ENCODE measurements at places on chromosomes 2 and 18.

- no peak for DNase-seq
These were observed 11.1 kb downstream of the OTOF start for GRCh38 chr2:26466662-26467310.

DNA sequence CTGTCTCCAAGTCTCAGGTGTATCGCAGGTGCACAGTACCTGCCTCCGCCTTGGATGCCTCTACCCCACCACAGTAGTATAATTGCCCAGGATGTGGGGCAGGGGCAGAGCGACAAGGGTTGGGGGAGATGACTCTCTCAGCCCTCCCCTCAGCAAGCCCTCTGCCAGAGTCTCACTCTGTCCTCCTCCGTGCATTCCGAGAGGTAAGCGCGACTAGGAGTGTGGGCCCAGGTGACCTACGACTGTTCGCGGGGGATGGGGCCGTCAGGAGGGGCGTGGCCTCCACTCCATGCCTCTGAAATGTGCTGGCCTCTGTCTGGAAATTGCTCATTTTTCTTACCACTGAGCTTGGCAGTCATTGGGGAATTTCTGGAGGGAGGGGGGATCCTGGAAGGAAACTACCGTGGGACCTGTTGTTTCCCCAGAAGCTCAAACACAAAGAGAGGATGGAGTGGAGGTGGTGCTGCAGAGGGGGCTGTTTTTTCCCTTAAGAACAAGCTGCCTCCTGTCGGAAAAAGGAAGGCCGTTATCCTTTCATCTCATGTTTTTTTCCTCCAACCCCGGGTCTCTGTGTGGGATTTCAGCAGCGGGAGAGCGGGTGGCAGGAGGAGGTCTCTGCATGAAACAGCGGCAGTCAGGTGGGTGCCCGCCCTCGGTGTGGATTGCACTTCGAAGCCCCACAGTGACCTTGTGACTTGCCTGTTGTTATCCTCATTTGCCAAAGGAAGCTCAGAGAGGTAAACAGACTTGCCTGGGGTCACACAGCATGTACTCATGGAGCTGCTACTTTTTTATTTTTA is 13.0 kb upstream of the RALB start:
- DNase-seq = peak; percentile 42

- no peak for DNase-seq
These were observed 22.8 kb upstream of the NT5C1B start for GRCh38 chr2:18612133-18612532.

- DNase-seq = no peak
These were observed 367.0 kb upstream of the RAB12 start for GRCh38 chr18:8242151-8242696.

DNA sequence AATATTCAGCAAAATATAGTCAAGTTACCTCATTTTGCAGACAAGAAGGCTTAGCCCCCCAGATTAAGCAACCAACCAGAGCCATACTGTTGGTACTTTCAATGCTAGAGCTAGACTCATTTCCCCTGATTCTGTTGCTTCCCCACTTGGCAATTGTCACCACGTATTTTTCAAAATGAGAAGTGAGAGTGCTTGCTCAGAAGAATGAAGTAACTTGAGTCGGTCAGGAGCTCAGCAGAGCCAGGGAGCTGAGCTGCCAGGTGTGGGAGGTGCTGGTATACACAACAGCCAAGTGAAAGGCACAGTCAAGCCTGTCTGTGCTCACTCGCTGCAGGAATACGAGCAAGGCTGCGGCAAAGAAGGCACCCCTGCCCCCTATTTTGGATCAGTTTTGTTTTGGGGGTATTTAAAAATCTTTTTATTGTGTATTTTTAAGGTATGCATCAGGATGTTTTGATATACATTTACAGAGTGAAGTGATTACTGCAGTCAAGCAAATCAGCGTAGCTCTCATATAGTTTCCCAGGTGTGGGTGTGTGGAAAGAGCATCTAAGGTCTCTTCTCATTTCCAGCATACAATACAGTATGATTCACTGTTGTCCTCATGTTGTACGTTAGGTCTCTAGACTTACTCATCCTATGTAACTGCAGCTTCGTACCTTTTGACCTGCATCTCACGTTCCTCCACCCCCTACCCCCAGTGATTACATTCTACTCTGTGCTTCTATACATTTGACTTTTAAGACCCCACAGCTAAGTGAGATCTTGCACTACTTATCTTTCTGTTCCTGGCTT is 62.4 kb downstream of the MRPS9 start:
- no peak for DNase-seq

GRCh38 chr2:180291552-180292421 is 284.7 kb upstream of the CWC22 start:
- no peak for DNase-seq

DNA sequence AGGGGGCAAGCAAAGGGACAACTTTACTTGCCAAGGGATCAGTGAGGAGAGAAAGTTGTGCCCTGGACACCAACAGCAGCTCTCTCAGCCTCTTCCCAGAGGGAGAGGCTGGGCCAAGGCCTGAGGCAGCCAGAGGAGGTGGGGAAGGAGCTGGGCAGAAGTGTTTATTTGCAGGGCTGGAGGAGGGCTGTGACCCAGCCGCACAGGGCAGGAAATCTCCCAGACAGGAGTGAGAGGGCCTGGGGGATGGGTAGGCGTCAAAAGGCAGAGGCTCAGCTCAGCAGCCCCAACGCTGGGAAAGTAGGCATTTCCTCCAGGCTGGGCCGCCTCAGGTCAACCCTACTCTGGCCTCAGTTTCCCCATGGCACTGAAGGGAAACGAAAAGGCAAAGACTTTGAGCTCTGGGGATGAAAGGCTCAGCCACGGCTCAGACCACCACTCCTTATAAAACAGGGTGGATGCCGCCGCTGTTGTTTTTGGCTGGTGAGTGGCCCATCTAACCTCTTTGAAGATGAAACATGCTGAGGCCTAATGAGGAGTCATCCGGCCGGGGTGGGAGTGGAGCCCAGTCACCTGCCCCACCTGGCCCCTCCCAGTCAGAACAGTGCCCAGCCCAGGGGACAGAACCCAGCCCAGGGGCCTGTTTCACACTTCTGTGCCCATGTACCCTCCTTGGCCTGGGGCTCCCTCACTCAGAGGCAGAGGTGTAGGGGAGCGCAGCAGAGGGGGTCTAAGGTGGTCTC is 21.9 kb upstream of the SEMA4C start:
- DNase-seq = no peak

DNA sequence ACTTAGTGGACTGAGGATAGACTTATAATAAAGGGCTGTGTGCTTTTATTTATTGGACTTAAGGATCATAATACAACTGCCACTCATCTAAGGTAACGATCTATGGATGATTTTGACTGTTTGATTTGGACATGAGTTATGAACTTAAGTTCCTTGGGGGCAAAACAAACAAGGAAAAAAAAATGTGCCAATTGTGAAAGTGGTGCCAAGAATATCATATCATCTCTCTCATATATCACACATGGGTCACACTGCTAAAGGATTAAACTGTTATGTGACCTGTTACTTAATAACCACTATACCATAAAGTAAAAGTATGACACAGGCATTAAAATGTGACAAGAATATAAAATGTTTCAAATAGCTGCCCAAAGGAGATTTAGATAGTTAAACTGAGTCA is 886.3 kb downstream of the ERBB4 start:
- no peak for DNase-seq

GRCh38 chr2:20145497-20146193 is 79.3 kb downstream of the SDC1 start:
- DNase-seq = no peak

GRCh38 chr2:35503311-35503710 is 852.3 kb upstream of the CRIM1 start:
- no peak for DNase-seq

DNA sequence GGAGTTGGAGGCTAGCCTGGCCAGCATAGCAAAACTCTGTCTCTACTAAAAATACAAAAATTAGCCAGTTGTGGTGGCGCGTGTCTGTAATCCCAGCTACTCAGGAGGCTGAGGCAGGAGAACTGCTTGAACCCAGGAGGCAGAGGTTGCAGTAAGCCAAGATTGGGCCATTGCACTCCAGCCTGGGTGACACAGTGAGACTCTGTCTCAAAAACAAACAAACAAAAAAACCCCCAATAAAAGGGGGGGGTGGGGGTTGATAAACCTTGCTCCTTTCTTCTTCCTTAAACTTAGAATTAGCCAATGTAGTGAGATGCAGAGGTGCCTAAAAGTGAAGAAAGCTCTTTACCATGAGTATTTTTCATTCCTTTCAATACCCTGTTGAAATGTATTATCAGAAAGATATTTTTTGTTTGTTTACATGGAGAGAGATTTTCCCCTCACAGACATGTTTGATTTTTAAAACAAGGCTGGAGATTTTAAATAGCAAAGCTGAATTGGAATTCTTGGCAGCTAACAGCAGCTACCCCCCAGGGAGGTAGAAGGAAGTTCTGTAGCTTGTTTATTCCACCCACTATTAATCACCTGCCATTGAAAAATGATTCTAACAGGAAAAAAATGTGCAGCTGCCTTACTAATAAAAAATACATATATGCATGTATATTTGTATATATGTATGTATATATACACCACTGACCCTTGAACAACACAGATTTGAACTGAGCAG is 48.6 kb downstream of the GYPC start:
- no peak for DNase-seq

- DNase-seq = no peak
These were observed 158.9 kb upstream of the FN1 start for GRCh38 chr2:215594766-215595165.

DNA sequence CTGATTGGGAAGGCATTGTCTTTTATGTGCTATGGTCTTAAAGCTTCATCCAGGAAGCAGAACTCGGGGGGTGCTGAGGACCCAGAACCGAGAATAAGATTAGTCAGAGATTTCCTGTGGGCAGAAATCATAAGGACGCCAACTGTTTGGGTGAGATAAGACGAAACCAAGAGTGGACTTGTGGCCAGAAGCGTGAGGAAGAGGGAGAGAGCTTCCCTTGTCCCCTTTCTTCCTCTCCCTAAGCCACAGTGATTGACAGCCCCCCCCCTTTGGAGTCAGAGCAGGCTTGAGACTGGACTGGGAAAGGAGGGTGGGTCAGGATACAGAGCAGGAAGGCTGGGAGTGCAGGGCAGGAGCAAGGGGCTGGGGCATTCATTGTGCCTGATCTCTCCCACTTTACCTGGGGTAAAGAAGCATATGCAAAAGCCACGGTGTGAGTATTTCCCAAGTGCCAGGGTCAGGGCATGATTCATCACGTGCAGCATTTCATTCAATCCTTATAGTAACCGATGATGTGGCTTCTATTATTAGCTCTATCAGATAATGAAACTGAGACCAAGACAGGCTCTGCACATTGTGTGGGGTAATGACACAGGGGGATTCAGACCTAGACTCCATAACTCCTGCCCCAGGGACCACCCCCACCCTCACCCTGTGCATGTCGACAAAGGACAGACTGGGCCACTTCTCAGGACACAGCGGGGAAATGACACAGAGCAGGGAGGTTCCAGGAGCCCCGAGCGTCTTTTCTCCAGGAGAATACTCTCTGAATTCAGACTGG is 3.0 kb upstream of the IL1RN start:
- DNase-seq = no peak

DNA sequence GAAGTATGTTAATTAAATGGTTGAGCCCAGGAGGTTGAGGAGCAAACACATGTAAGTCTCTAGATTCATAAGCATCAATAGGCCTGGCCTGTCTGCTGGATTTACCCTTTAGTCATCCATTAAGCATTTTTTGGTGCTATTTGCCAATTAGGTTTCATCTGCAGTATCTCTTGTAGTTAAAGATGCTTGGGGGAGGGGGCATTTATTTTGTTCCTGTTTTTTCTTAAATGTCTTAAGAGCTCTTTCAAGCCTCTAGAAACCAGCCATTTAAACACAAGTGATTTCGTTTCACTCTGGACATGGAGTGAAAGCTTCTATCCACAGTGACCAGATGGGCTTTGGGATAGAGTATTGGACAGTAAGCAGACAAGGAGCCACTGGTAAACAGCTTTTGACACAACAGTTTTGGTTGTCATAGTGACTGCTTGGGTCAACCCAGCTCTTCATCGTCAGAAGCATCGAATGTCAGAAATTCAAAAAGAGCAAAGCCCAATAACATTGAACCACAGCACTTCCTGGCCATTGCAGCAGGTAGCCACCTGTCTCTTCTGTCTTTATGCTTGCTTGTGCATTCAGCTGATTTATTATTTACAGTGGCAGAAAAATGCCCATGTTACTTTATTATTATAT is 4.9 kb downstream of the QPCT start:
- DNase-seq = no peak

DNA sequence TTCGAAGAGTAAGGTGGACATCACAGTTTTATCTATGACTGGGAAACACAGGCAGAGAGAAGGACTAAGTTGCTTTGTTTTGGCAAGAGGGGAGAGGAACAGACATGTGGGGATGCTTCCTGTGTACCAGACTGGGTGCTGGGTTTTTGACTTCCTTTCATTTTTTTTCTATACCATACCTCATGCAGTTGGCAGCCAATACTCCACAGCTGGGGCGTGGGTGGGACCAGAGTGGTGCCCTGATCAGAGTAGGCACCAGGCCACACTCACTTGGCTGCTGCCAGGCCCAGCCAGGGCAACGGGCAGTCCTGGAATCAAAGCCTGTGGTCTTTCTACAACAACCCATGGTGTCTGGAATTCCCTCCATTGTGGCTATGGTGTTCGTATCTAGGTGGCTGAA is 45.2 kb downstream of the SH3RF3 start:
- DNase-seq = no peak

DNA sequence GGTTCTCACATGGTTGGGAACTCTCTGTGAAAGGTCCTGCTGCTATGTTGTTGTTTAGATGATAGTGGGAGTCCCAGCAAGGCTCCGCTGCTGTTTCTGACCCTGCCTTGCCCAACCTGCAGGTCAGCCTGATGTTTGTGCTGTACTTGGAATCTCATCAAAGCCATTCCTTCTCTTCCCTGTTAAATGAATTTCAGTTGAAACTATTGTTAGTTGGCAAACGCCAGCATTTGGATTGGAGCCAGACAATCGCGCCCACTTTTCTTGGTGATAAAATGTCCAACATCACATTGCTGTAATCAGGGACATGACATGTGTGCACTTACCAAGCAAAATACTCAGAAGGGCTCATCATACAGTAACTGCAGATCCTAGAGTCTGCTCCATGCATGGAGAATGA is 12.8 kb upstream of the TWSG1 start:
- DNase-seq = no peak

GRCh38 chr2:85769983-85770362 is 16.2 kb downstream of the ATOH8 start:
- DNase-seq = no peak

GRCh38 chr2:64652231-64653108 is 1.2 kb downstream of the SERTAD2 start:
- DNase-seq = no peak

DNA sequence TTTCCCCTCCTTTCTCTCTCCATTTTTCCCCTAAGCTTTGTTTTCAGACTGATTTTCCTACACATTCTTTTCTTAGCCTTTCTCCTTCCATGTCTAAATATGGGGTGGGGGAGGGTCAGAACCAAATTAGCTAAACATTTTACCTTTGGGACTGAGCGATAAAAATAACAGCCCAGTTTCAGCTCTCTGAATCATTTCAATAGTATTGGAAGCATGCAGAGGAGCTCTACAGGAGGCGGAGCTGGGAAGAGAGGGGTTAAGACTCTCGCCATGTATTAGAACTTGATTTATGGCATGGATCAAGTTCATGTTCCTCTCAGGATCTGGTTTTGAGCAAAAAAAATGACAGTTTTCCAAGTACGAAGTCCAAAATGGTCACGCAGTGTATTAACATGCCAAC is 109.1 kb downstream of the CPO start:
- DNase-seq = no peak

All from breast epithelium (tissue), 4 donors.